ENCODE measurements at places on chromosomes 6 and 20.

DNA sequence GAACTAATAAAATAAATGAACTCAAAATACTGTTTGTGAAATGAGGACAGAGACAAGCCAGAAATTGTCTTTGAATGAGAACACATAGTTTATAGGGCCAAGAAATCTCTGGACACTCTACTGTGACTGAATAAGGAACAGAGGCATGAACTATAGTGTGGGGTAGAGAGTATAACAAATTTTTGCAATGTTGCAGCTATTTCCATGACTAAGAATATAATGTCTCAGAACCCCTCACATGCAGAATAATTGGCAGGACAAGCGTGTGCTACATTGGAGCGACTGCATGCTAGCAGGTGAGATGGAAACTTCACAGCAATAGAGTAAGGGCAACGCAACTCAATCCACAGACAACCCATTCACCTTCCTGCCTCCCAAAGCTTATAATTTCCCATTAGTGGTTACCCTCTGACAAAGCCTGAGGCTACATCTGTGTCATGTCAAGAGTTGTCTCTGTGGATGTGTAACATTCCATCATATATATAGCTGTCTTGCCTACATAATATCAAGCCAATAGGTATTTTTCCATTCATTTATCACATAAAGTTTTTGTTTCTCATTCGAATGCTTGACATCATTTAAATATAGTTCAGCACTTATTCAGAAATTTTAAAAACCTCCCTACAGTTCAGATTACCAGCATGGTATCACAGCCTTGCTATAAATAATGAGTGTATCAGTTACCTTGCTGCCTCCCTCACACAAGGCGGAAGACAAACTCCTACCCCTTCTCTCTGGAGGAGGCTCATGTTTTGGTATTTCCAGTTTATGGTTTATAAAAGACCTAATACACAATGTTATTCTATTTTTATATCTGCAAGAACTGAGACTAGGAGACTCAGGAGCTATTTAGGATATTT is 47.9 kb upstream of the ECHDC1 start:
- no peak for DNase-seq

- no peak for DNase-seq
Observed at GRCh38 chr6:157822245-157823000, 623 bp upstream of the SNX9 start.

DNA sequence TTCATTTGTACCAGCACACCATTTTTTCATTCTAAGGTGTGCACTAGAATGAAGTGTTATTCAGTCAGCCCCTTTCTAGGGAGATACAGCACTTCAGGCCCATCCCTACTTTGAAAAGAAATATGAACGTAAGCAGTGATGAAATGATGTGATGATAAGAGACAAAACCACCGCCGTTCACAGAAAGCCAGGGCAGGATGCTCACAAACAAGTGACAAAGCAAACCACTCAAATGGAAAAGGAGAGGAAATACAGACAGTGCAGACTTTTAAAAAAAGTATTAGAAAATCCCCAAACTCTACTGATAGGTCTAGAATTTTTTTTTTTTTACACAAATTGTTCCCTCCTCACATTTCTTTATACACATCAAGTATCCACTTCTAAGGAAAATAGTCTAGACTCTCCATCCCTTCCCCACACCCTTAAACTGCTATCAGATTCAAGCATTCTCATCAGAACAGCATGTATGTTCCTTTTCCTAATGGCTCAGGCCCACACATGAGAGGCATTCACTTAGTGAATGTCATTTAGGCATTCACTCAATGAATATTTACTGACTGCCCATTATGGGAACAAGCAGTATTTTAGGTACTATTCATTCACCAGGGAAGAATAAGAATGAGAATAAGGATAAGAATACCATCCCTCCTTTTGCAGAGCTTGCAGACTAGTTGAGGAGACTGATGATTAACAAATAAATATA is 243.5 kb downstream of the GMPR start:
- DNase-seq, result no peak

DNA sequence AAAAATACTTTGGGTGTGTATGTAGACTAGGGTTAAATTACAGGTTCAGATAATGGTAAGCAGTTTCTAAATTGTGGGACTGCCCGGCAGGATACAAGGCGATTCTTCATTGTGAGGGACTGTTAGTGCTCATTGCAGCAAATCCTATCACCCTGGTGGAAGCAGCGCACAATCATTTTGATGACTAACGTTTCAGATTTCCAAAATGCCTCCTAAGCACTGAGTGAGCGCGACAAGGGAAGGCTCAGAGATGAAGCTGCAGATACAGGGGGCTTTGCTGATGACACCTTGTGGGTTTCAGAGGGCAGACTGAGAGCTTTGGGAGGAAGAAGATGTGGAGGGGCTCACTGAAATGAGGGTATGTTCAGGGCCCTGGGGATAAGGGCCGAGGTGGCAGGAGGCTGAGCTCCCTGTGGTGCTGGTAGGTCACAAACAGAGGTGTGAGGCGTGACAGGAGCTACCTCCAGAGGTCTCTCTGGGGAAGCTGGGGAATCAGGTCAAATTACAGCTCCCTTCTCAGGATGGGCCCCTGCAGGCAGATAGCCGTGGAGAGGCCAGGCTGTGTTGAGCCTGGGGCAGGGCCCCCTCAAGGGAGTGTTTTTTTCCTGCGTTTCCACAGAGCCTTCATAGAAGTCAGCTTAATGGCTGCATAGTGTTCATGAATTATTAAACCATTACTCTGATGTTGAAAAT is 84.5 kb upstream of the FYN start:
- peak; percentile 84 for DNase-seq

- no peak for DNase-seq
Observed at GRCh38 chr6:50899306-50899870, 80.7 kb downstream of the TFAP2B start.

GRCh38 chr6:7821426-7821825 is 89.2 kb downstream of the TXNDC5 start:
- no peak for DNase-seq

DNA sequence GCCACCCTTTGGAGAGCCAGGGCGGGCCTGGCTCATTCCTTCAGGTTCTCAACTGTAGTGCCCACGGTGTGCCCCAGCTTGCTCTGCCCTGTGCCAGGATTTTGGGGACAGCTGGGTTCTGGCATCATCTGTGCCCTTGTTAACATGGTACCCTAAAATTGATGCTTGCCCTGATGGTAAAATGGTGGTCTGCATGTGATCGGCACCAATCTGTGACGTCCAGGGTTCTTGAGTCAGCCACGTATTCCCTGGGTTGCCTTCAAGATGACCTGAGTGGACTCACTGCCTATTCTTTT is 31.2 kb upstream of the APCDD1L start:
- no peak for DNase-seq

GRCh38 chr6:3311826-3312225 is 53.1 kb downstream of the PSMG4 start:
- no peak for DNase-seq

- DNase-seq, result no peak
Observed at GRCh38 chr6:123064038-123064437, 68.0 kb downstream of the CLVS2 start.

- peak; percentile 60 for DNase-seq
Observed at GRCh38 chr6:46103441-46104115, 26.2 kb upstream of the ENPP4 start.

- no peak for DNase-seq
Observed at GRCh38 chr20:25046736-25047666, 10.9 kb downstream of the ACSS1 start.

DNA sequence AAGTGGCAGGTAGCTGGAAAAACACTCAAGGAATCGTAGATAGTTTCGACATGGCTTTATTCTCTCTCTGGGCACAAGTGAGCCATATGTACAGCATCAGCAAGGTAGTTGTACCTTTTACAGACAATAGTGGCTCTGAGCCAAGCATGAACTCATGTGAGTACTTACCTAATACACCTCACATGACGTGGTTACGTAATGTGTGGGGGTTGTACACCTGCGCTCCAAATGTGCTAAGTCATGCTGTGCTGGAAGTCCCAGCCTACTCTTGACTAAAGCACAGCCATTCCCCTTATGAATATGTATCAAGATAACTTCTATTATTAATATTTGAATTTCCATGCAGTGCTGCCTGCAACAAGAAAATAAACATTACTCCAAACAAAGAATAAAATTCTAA is 78.8 kb upstream of the HMGN3 start:
- DNase-seq, result peak; percentile 68

- DNase-seq, result peak; percentile 44
Observed at GRCh38 chr6:29705389-29706231, 17.6 kb upstream of the HLA-F start.

DNA sequence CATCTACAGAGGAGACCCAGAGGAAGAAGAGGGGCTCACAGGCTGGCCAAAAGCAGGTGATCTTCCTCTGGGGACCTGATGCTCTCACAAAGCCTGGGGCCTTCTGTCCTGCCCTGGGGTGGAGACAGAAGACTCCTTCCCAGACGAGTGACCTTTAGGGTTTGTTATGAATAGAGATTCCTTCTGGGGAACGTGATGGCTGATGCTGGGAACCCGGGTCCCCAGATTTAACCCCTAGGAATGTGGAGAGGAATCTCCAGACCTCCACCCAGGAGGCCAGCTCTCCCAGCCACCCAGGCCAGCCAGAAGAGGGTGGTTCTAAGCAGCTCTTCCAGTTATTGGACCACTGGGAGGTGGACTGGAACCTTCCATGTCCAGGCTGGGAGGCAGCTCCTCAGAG is 16.8 kb upstream of the CCN5 start:
- no peak for DNase-seq

DNA sequence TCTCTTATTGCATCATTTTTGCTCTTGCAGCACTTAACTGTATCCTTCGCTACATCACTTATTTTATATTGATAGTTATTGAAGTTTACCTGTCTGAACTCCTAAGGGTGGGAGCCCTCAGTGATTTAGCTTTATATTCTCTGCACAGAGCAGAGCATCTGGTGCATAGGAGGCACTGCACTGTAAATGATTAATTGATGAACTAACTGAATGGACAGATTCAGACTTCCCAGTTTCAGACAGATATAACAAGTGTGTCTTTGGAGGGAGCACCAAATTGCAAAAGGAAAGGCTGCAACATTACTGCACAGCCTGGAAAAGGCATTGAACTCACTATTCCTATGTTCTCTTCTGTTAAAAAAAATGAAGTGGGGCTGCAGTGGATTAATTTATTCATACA is 160.3 kb downstream of the EDN1 start:
- no peak for DNase-seq

GRCh38 chr6:154123155-154123956 is 84.3 kb downstream of the OPRM1 start:
- no peak for DNase-seq

DNA sequence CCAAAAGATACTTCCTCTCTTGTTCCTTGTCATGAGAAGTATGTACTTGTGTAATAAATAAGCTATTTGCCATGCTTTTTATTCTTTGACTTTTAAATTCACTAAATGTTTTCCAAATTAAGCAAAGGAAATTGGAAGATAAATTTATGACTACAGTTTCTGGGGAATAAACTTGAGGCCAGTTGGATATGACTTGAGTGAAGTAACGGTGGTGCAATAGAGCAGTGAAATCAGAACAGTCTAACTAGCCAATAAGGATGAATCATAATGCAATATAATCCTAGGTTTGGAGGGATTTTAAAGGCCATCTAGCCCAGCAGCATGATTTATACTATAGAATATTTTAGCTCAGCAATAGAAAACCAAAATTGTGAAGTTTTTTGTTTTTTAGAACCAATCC is 183.8 kb upstream of the TCF21 start:
- no peak for DNase-seq

GRCh38 chr6:143410859-143411270 is 39.6 kb downstream of the ADAT2 start:
- peak; percentile 73 for DNase-seq

- no peak for DNase-seq
Observed at GRCh38 chr6:159170333-159170672, 1.1 kb downstream of the FNDC1 start.

- DNase-seq, result no peak
Observed at GRCh38 chr20:40090236-40090635, 598.8 kb downstream of the MAFB start.

DNA sequence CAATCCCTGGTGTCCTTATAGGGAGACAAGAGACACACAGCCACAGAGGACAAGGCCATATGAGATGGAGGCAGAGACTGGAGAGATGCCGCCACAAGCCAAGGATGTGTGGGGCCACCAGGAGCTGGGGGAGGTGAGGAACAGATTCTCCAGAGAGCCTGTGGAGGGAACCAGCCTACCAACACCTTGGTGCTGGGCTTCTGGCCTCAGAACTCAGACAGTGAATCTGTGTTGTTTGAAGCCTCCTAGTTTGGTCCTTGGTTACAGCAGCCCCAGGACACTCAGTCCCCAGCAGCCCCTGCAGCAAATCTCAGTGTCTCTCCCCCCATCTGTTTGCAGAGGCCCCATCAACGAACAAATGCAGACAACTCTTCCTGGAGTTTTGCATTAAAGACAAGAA is 73.2 kb upstream of the BHLHE23 start:
- DNase-seq, result no peak

- DNase-seq, result no peak
Observed at GRCh38 chr6:150689900-150690590, 90.4 kb downstream of the PLEKHG1 start.

- no peak for DNase-seq
Observed at GRCh38 chr20:24751551-24751950, 197.5 kb upstream of the CST7 start.

DNA sequence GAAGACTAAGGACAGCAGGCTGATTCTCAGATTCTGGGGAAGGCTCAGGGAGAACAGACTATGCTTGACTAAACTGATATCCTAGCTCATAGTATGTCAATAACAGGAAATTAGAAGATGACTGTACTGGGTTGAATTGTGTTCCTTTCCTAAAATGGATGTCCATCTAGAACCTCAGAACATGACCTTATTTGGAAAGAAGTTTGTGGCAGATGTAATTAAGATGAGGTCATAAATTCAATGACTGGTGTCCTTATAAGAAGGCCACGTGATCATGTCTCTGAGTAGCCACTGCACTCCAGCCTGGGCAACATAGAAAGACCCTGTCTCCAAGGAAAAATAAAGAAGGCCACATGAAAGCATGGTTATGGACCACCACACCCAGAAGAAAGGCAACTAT is 113.9 kb upstream of the STMND1 start:
- no peak for DNase-seq

- no peak for DNase-seq
Observed at GRCh38 chr6:71091167-71091566, 134.3 kb upstream of the B3GAT2 start.

DNA sequence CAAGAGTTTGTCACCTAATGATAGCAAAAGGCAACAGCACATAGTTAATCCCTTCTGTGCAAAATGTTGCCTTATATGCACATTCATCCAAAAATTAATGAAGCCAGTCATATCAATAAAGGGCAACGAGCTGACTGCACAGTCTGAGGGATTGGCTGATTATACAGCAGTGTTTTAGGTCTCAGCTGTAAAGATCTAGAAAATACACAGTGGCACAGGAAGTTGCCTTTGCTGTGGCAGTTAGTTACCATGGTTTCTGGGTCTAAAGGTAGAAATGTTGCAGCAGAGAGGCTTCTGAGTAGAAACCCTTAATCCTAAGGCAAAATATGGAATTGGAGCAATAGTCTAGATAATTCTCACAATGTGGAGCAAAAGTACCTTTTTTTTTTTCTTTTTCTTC is 89.7 kb downstream of the SMPDL3A start:
- peak; percentile 25 for DNase-seq

Data from NCI-H69 (cell line).